CD4-positive, alpha-beta T cell treated with Interferon gamma for 1 hour (primary cell): ENCODE measurements at places on chromosomes 16 and 17.

- DNase-seq: no peak
Observed at GRCh38 chr17:59469786-59470485, 95.5 kb upstream of the DHX40 start.

- no peak for DNase-seq
Observed at GRCh38 chr17:72063756-72064450, 56.9 kb upstream of the SOX9 start.

DNA sequence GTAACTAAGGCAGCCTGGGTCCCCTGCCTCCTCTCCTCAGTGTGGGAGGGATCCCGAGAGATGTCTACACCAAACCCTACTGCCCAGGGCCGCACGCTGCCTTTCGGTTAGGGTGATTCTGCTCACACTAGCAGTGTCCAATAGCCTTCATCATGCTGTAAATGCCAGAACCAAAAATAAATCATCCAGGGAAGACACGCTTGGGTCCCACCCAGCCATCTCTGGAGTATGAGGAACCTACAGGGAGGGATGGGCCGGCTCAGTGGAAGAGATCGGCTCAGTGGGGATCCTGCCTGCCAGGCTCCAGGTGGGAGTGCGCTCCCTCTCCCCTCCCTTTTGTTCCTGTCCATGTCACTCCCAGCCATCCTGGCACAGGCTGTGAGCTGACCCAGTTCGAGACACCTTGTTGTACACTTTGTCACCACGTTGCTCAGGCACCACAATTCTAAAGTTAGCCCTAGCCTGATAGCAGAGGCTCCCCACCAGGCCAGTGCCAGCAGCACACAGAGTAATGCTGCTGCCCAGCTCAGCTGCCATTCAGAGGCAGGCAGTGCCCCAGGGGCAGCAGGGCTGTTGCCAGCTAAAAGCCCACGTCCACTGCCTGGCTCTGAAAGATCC, 24.5 kb downstream of the PEMT start:
- DNase-seq: no peak

- DNase-seq: no peak
Observed at GRCh38 chr16:47705266-47705665, 244.1 kb downstream of the PHKB start.
